Bone marrow (tissue), 2 donors: ENCODE measurements at places on chromosomes 13 and 19.

DNA sequence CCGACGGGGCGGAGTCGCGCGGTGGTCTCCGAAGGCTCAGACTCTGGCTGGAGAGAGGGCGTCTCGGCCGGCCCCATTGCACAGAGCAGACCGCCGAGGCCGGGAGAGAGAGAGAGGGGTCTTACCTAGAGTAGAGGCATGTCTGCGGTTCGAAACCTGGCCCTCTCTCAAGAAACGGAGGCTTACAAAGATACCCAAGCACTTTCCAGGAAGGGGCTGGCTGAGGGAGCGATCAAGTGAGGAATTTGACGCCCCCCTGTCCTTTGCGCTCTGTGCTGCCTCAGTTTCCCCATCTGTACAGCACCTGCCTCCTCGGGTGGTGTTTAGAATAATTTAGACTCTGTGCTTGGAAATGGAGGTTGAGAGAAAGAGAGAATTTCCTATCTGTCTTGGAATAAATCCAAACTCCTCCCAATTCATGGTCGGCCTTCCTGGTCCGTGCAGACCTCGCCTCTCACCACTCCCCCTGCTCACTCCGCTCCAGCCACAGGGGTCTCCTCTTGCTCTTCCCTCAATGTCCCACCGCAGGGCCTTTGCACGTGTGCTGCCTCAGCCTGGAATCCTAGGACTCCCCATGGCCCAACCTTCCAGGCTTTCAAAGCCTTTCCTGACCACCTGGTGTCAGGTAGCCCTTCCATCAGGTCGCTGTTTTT is 658 bp upstream of the ISOC2 start:
- DNase-seq = no peak

- DNase-seq = no peak
Measured at GRCh38 chr19:14022469-14022868, 5.5 kb upstream of the RLN3 start.

- DNase-seq = no peak
Measured at GRCh38 chr13:21676611-21677021, 5.7 kb downstream of the FGF9 start.

DNA sequence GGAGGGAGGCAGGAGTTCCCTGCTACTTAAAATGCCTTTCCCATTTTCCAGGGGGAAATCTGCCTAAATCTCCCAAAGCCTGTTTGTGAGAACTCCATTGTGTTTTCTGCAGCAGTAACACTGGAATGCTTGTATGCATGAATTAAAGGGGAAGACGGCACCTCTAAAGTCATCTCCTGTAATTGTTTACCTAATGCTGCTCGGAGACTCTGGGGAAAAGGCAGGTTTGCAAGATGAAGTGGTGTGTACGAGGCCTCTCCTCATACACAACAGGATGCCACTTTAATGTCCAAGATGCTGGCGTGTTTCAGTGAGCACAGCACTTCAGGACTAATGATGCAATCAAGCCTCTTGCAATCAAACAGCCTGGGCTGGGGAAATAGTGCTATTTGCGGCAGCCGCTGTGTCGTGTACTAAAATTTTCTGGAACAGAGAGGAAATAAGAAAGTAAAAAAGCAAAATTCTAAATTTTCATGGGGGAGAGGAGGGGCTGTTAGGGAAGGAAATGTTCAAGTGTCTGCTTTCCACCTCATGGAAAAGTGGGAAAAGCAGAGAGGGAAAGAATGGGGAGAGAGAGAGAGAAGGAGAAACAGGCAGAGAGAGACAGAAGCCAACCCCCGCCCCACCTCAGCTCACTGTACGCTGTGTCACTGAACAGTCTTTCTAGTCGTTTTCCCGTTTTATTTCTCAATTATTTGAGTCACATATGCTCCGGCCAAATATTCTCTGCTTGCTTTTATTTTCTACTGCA is 32.9 kb downstream of the TSHZ3 start:
- DNase-seq = no peak

- no peak for DNase-seq
Measured at GRCh38 chr19:55491546-55492360, 3.5 kb downstream of the SSC5D start.

DNA sequence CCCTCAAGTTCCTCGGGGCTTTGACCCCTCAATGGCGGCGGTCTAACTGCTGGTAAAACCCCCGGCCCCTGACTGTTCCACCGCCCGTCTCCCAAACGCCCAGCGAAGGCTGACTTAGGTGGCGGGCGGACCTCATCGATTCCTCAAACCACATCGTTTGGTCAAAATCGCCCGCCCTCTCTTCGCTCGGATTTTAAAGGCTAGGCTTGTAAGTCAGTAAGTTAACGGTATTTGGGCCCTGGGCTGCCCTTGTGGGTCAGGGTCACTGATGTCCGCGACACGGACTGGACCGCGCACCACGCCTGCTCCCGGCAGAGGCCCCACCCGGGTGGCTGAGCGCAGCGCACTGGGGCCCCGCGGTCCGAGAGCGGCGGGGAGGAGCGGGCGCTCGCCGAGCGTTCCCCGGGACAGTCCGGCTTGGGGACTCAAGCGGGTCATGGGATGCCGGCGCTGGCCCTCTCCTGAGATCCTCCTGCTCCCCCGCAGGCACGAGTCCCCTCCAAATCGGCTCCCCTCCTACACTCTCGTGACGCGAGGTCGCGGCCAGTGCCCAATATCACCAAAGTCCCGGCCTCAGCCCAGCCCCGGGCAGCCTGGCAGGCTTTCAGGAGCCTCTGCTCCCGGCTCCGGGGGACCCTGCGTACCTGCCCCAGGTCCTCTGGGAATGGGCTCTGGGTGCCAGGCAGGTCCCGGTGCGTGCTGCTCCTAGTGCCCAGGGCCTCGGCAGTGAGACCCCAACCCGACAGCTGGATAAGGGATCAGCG is 1.0 kb downstream of the FLT1 start:
- DNase-seq = no peak

DNA sequence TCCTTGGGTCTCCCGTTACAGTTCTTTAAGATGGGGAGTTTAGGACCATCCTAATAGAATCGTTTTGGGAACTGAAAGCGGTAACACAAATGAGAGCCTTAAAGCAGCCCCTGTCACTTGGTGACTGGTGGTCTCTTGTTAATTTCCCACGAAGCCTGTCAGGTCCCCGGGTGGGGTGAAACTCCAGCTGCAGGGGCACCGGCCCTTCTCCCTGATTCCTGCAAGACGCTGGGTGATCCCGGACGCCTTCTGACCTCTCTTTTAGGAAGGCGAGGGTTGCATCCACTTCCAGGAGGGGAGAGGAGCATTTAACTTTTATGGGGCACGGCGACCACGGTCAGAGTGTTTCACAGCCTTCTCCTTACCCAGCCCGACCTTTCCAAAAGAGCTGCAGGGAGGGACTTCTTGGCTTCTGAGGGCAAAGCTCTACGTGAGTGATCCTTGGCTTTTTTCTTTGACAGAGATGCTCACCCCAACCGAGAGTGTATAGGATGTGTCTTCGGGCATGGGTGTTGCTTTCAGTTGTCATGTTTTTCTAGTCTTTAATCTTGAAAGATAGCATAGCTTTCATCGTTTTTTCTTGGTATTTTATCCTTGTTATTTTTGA is 688 bp downstream of the ZNF225 start:
- no peak for DNase-seq

DNA sequence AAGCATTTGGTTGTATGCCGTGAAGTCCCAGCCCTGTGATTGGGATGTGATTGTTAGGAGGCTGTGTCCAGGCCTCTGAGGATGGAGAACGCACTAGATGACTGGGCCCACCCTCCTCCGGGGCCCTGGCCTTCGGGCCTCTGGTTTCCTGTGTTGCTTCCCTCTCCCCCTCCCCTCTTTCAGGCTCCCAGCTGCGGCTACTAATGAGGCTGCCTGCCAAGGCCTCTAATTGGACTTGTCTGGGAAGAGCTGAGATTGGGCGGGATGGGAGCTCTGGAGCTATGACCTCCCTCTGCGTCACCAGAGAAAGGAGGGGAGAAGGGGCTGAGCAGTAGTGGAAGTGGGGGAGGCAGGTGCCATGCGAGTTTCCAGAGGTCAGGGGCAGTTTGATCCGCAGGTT is 9.9 kb downstream of the PTH2 start:
- DNase-seq = no peak

- DNase-seq = no peak
Measured at GRCh38 chr13:41971848-41972247, 10.9 kb upstream of the VWA8 start.

GRCh38 chr13:102792396-102792795 is 6.4 kb downstream of the POGLUT2 start:
- no peak for DNase-seq
